ENCODE measurements at places on chromosomes 16 and 17.
A peak's percentile ranks its signal among the peaks of the same experiment; 100 is the strongest.

GRCh38 chr17:46952115-46952514 is 26.9 kb downstream of the RPRML start:
- DNase-seq: no peak

DNA sequence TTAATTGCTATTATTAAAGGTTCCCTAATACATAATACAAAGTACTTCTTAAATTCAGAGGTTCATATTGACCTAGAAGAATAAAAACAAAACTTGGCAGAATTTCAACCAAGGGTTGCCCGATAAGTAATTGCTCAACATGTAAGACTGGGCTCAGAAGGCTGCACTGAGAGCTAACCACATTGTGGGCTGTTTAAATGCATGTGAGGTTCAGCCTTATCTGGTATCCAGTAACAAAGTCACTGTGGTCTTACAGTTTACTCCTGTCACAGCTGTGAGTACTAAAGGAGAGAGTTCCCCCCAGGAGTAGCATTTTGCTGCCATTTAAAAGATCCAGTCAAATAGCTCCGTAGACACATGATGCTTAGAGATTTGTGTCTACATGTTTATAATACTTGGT is 1.6 kb upstream of the DHRS11 start:
- no peak for DNase-seq

DNA sequence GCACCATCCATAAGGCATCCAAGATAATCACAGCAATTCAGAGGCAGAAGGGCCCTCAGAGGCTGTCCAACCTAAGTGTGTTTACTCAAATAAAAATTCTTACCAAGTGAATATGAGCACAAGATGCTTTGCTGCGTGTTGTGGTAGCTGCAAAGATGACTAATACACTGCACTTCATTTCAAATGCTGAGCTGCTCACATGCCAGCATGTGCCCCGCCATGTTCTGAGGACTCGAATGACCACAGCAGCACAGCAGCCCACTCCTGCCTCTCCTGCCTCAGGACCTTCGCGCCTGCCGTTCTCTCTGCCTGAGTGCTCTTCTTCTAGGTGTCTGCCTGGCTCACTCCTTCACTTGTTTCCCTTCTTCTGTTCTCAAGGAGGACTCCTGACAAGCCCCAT is 19.0 kb downstream of the PIK3R5 start:
- no peak for DNase-seq

- DNase-seq: no peak
Observed at GRCh38 chr17:45040459-45040858, 11.0 kb downstream of the DCAKD start.

- no peak for DNase-seq
Observed at GRCh38 chr16:64475627-64476351, 646.1 kb downstream of the CDH11 start.

GRCh38 chr17:41098481-41098880 is 539 bp upstream of the KRTAP4-8 start:
- no peak for DNase-seq

- no peak for DNase-seq
Observed at GRCh38 chr16:88706965-88707826, 893 bp downstream of the CTU2 start.

DNA sequence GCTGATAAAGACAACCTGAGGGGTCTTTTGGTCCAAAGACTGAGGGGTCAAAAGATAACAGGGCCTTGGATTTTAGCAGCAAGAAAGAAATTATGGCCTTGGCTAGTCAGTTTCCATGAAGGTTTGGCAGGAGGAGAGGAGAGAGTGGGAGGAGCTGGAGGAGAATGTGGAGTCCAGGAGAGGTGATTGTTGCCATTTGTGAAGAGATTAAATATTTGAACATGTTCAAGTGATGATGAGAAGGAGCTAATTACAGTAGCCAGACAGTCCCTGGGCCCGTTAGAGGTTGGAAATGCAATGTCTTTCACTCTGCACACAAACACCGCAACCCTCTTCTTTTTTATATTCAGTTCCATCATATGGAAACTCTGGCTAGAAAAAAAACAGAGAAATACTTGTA is 68.6 kb downstream of the TNRC6C start:
- no peak for DNase-seq

DNA sequence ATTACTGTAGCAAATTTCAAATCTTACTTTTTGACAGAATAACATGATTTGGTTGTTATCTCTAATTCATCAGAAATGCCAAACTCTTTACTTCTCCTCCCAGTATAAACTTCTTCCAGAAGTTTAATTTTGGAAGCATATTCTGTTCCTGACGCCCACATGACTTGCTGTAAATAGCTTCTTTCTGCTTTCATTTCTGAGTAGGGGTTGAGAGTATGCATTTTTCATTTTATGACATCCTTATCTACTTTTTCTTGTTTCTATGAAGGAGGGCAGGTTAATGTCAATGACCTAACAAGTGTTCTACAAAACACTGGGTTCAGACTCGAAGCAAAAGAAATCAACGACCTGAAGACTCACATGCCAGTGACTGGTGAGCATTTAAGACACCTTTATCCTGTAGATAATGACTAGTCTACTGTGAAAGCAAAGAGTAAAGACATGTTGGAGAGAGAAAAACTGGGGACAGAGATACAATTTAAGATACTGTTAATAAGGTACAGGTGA is 36.5 kb upstream of the EFCAB3 start:
- no peak for DNase-seq

- no peak for DNase-seq
Observed at GRCh38 chr17:50093246-50093645, 1.9 kb upstream of the PDK2 start.

- DNase-seq: no peak
Observed at GRCh38 chr17:32636598-32637218, 149.9 kb downstream of the CDK5R1 start.

GRCh38 chr17:52648995-52649394 is 490.5 kb upstream of the CA10 start:
- no peak for DNase-seq

- DNase-seq: no peak
Observed at GRCh38 chr17:1783834-1784611, 22.2 kb downstream of the SERPINF1 start.

GRCh38 chr16:21713549-21714368 is 50.0 kb downstream of the OTOA start:
- DNase-seq: no peak

GRCh38 chr17:77666462-77666861 is 292.0 kb upstream of the TNRC6C start:
- no peak for DNase-seq

GRCh38 chr17:6460531-6461161 is 16.4 kb downstream of the PIMREG start:
- no peak for DNase-seq

DNA sequence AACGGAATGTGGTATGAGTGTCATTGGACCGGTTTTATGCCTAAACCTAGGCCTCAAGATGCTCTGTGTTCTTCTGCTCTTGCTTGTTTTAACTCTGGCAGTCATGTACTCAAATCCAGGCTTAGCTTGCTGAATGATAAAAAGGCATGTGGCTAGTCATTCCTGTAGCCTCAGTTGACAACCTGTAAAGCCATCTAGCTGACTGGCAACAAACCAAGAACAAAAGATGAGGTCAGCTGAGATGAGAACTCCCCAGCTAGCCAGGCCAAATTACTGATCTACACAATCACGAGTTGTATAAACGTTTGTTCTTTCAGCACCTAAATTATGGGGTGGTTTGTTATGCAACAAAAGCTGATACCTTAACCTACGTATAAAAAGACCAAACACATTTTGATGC is 1406.0 kb upstream of the CDH8 start:
- DNase-seq: no peak

DNA sequence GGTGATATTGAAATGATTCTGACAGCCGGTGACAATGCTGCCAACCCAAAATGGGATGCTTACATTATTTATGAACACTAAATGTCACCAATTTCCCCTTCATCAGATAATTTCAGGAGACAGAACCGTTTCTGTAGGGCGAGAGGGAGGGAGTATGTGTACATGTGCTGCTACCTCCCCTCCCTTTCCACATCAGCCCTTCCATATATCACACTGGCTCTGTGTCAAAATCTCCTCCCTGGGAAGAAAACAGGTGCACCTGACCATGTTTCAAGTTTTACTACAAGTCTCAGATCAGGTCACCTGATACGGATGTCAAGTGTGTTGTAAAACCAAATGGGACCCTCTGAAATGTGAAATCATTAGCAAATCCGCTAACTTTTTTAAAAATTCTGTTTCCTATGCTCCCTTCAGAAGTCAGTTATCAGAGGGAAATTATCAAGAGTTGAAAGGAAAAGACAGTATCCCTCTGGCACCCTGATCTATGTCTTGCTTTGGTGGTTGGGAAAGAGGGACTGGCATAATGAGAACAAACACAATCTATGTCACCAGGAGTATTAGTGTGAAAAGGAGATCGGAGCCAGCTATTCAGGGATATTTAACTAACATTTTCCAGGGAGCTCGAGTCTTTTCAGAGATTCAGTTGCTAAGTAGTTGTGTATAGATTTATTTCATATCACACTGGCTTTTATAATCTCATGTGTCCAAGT is 1002.3 kb upstream of the CDH8 start:
- no peak for DNase-seq

- DNase-seq: no peak
Observed at GRCh38 chr17:44359006-44359405, 4.6 kb downstream of the FAM171A2 start.

DNA sequence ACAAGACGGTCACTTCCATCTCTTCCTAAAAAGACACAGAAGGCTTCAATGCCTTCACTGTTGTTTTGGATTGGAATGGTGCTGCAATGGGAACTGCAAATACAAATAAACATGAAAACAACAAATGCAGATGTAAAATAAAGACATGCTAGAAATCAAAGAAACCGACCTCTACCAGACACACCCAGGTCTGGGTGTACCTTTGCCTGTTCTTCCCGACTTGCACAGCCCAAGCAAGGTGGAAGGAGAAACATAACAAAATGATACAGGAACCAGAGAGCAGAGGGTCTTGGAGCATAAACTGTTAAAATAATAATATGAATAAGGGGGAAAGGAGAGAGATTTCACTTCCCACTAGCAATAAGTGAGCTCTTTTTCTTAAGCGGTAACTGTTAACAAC is 17.3 kb downstream of the RFFL start:
- DNase-seq: no peak

DNA sequence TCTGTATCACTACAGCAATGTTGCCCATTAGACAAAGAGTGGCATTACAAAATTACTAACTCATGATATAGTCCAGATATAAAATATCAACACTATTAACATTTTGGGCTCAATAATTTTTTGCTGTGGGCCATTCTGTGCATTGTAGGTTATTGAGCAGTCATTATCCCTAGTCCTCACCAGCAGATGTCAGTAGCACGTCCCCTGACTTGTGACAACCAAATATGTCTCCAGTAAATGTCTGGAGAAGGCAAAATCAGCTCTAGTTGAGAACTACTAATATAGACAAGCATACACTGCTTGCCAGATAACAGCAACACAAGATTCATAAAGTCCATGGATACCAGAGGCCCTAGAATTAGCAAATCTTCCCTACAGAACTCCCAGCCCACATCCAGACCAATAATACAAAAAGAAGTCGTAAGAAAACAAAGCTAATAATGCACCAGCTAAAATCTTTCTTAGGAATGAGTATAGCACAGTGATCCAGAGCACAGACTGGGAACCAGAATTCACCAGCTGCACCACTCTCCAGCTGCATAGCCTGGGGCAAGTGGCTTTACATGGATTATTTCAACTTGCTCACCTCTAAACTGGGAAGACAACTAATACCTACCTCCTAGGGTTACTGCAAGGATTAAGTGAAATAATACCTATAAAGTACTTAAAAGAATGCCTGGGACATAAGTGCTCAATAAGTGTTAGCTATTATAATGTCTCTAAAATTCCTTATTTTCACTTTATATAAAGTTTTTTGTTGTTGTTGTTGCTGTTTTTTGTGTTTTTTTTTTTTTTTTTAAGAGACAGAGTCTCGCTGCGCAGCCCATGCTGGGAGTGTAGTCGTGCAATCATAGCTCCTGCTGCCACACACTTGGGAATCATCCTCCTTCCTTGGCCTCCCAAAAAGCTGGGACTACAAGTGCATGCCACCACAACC is 23.7 kb downstream of the HELZ start:
- no peak for DNase-seq

DNA sequence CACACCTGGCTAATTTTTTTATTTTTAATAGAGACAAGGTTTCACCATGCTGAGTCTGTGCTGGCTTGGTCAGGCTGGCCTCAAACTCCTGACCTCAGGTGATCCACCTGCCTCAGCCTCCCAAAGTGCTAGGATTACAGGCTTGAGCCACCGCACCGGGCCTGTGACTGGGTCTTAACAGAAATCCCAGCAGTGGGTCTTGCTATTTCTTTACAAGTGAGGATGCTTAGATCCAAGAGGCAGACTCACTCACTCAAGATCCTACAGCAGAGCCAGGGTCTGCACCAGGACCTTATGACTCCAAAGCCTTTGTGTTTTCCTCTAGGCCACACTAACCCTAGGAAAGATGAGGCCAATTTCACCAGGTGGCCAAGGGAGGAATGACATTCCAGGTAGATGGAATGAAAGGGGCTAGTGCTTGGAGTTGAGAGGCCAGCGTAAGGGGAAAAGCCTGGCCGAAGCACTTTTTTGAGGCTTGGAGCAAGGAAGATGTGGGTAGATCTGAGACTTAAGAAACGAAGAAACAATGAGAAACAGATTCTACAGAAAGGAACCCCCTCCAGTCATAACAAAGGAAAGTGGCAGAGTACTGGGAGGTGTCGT is 5.7 kb upstream of the STAT5A start:
- no peak for DNase-seq

GRCh38 chr16:10497132-10498101 is 83.0 kb downstream of the EMP2 start:
- DNase-seq: no peak

- DNase-seq: peak; percentile 78
Observed at GRCh38 chr16:11251525-11252481, 4.2 kb downstream of the SOCS1 start.

DNA sequence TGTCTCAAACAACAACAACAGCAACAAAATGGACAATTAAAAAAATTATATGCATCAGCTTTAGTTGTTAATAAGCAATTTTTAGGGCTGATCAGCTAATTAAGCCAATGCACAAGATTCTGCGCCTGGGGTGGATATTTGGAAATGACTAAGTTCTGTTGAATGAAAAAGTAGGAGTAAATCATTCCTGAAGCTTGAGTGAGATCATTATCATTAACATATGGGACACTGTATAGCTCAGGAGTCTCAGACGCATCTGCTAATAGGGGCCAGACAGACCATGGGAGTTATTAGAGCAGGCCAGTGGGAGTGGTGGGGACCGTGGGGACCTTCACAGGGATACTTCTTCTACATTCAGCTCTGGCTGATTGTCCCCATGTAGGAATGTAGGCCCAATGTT is 22.8 kb downstream of the IRX5 start:
- DNase-seq: no peak
